Iris pigment epithelial cell (primary cell): ENCODE measurements at places on chromosomes 2 and 18.

DNA sequence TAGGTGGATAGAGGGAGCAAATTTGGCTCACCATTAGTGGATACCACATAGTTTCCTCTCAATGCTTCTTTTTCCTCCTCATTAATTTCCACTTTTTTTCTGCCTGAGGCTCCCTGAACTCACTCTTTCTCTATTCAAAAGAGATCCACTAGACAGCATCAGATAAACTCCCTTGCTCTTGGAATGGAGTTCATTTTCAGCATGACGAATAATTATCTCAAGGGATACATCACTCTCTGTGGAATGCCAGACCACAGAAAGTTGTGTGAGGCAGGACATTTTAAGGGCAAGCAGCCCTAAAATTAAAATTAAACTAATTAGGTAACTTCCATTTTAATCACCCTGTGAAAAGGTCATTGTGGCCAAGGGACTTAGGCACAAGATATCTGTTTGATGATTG, 1920.1 kb upstream of the CELF4 start:
- no peak for DNase-seq

DNA sequence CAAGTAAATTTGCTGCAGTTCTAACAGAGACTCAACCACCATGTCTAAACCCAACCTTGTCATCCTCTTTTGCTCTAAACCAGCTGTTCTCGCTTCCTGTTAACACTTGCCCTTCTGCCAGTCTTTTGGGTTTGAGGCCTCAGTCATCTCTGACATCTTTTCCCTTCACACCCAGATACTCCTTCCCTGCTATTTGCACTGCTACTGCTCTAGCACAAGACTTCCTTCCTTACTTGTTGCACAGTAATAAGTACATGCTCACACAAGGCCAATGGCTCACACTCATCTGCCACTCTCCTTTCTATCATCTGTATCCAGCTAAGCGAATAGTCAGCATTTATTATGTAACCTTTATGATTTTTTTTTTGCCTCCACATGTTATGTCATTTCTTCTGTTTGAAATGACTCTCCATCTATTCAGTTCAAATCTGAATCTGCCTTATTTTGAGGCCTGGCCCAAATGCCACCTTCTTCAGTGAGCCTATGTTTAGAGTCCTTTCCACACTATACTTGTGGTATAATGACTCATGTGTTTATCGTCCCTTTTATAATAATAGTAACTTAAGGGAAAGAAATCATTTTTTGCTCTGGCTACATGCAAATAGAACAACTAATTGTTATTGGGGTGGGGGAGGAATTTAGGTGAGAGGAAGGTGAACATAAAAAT, 22.5 kb upstream of the CDKL4 start:
- peak; percentile 26 for DNase-seq

DNA sequence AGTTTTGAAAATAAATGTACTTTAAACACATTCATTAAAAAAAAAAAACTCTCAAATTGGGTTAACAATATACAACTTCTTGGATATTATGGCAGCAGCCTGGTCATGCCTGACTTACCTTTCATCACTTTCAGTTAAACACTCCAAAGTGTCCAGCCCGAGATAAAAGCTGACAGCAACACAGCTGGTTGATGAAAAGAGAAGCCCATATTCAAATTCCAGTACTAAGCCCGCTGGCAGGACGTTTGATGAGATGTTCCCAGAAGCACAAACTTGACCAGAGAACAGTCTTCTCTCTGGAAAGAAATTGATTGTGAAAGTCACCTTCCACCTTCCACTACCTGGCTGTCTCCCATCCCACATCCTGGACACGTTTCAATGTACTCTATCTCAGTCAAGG, 586.3 kb downstream of the TDRD15 start:
- DNase-seq = no peak

- DNase-seq = no peak
Observed at GRCh38 chr18:70380915-70381896, 92.4 kb downstream of the SOCS6 start.

DNA sequence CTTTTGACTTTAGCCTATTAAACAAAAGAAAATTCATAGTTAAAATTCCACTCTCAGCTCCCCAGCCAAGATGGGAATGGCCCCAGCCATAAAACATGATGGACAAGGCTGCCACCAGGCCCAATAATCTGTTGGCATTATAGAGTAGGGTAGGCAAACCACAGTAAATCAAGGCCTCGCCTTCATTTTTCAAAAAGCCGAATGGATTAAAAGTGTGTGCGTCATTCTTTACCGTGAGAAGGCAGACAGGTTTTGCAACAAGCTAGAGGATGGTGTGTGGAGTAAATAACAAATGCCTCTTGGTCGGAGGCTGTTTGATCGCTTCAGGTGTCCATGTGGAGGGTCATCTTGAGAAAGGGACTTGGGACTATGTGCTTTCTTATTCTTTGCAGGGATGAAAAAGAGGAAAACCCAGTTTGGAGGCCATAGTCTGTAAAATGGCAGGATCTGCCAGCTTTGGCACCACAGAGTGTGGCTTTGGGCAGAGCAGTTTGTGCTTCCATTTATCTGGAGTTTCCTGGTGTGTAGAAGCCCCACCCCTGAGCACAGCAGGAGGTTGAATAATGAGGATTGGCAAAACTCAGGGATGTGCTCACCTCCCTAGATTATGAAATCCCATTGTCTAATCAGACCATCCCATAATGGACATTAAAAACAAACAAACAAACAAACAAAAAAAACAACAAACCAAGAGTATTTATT, 57.1 kb upstream of the ITGB6 start:
- no peak for DNase-seq

DNA sequence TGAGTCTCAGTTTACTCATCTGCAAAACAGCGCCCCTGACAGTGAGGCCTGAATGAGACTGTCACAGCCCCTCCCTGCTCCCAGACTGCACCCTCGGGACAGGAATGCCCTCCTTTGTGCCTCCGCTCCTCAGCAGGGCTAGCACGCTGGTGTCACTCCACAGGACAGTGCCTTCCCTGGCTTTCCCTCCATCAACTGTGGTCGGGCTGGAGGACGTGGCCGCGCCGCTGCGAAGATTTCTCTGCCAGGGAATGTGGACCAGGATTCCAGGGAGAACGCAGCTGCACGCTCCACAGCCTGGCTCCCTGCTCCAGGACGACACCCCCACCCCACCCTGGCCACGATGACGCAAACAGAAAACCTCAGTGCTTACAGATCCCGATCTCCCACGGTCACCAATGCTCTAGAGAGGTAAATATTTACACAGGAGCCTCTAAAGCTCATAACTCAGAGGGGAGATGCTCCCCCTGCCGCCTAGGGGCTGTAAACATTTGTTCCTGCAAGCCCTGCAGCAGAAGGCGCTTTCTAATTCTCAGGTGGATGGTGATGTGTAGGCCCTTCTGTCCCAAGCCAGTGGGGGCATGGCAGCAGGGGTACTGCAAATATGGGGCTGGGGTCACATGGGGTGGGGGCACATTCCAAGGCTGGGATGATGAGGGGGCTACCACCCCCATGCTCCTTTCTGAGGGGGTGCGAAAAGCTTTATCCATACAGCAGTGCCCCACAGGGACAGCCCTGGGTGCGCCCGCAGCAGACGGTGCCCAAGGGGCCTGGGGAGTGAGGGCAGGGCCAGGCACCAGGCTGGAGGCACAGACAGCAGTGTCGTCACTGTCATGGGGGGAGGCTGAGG, 12.4 kb downstream of the HS6ST1 start:
- DNase-seq = peak; percentile 98

DNA sequence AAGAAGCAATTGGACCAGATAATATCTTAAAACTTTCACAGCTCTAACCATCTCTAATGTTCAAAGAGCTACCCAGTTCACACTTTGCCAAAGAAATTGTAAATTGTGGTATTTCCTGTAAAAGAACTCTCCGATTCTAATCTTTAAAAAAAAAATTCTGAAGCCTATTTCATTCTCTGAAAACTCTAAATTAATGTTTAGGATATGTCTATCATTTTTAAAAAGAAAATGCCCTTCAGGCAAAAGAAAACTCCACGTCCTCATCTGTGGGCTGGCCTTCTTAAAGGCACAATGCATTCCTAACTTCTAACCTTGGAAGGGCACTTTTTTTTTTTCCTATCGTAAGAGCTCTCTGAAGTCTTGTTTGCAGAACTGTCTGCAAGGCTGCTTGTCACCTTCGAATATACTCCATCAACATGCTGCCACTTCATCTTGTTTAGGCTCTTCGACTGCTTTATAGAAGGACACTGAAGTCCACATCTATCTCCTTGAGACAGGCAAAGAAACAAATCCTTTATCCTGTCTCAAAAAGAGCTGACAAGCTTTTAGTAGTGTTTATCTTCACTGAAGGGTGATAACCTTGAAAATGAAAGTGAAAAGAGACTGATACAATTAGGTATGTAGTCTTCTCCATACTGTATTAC, 124.3 kb upstream of the SLC39A10 start:
- peak; percentile 56 for DNase-seq

- DNase-seq = peak; percentile 79
Observed at GRCh38 chr2:177543007-177543760, 150.6 kb downstream of the AGPS start.

DNA sequence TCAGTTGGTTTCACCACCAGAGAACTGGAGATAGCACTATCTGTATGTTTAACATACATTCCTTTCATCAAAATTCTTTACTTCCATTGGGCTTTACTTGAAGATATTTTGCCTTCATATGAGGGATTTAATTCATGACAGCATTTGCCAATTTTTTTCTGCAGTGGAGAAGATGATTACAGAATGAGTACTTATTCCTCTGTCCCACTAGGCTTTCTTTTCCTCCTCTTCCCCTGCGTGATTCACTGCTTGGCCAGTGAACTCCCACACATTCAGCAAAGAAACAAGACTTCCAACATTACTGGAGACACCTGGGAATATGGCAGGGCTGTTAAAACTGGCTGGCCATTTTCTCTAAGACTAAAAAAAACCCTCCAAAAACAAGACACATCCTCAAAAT, 425.8 kb upstream of the KCNH7 start:
- DNase-seq = peak; percentile 62

DNA sequence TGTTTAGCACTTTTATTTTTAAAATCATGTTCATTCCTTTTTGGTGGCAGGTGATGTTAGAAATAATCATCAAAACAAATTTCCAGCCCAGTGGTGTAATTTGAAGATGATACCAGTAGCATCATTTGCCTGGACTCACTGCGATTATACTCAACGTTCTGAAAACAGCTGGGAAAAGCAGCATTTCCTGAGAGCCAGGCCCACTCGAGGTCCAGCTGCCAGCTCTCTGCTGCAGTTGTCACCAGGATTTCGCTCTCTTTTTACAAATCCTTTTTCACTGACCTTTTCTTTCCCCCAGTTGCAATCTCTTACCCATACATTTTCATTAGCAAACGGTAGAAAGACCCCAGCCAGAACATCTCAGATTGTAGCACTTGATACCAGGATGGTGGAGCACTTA, 110.6 kb upstream of the LYPD1 start:
- no peak for DNase-seq

GRCh38 chr2:229489016-229489415, 217.9 kb upstream of the PID1 start:
- peak; percentile 18 for DNase-seq
